HCEC 1CT (cell line): ENCODE measurements at places on chromosomes 12 and 14.

DNA sequence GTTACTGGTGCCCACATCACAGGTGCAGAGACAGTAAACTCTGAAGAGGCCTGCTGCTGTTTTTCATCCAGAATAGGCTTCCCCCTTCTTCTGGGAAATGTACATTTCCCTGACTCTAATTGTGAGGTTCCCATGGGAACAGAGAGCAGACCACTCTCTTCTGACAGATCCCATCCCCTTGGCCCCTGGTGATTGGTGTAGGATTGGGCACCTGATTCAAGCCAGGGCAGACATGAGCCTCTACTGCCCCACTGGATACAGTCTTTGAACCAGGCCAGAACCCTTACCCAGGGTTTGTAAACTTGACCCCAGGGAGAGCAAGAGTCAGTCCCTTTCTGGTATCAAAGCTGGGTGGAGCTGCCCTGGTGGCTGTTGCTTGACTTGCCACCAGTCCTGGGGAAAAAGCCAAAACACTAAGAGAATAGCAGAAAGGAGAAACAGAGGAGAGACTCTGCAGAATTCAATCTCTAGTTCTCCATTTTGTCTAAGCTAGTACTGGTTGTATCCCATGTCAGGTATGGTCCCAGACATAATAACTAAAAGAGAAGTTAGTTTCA is 14.8 kb upstream of the NFYB start:
- no peak for DNase-seq

DNA sequence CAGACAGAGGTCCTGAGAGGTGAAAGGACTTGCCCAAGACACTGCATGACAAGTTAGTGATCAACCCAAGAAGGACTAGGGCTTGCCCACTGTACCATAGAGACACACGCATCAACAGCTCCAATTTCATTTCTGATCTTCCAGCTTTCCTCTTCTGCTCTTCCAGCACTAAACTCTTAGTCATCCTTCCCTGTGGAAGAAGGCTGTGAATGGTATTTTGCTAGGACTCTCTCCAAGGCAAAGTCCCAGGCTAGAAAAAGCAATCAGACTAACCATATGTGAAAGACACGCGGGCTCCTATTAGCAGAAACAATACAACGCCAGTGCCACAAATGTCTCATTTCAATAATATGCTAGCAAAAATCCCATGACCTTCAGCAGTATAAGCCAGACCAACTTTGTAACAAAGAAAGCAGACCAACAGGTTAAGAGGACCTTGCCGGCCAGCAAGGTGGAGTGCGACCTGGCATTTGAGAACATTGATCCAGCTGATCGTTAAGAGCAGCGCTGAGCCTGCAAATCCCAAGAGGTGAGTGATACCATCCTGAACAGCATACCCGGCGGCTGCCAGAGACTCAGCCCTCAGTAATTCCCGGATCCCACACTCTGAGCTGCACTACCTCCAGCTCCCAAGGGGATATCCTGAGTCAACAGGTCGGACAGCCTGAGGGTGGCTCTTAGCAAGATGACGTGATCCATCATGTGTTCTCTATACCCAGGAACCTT is 132.5 kb downstream of the FOXN3 start:
- no peak for DNase-seq

DNA sequence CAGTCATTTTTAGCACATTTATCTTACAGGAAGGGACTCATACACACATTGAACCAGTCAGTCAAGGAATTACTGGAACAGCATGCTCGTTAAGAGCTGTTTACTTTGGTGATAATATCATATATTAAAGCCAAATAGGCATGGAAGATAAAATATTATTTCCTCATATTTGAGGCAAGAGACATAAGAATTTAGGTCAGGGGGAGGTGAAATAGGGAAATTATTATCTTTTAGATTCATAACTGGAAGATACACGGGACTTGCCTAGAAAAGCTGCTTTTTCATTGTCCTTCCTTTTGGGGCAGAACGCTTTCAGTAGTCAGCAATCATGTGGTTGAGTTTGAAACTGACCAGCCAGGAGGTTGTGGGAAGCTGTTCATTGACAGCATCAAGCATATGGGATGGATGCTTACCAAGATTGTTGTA is 72.5 kb downstream of the NTN4 start:
- DNase-seq: no peak

GRCh38 chr12:99493197-99493596 is 154.4 kb upstream of the GARIN6 start:
- no peak for DNase-seq

DNA sequence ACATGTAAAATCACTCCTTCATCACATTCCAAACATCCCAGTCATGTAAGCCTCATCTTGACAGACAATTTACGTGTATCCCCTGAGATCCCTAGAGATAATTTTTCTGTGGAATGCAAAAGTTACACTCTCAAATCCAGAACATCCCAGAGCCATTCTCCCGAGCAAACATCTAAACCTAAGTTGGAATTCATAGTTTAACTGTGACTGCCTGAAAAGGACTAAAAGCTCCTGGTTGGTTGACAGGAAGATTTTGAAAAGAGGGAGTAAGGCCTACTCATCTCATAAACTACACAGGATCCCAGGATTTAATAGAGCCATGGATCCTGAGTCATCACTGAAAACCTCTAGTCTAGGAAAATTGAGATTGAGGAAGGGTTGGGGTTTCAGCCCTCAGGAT is 123.6 kb downstream of the SCN8A start:
- DNase-seq: peak; percentile 73
